ENCODE measurements at places on chromosomes 7 and 10.

GRCh38 chr7:50805447-50806125 lies 22.9 kb upstream of the GRB10 start:
- no peak for DNase-seq

DNA sequence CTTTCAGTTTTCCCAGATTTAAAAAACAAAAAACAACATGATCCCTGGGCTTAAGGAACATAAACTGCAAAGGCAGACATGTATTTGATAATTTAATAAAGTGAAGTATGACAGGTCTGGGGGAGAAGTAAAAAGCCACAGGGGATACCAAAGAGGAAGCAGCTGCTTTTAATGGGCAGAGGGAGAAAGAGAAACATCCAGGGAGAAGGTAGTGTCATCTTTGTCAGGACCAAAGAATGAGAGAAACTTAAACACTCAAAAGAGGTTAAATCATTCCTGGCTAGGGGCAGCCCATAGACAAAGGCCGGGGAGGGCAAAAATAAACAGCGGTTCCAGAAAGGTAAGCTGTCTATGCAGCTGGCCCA lies 94.5 kb downstream of the GRB10 start:
- DNase-seq, result no peak

DNA sequence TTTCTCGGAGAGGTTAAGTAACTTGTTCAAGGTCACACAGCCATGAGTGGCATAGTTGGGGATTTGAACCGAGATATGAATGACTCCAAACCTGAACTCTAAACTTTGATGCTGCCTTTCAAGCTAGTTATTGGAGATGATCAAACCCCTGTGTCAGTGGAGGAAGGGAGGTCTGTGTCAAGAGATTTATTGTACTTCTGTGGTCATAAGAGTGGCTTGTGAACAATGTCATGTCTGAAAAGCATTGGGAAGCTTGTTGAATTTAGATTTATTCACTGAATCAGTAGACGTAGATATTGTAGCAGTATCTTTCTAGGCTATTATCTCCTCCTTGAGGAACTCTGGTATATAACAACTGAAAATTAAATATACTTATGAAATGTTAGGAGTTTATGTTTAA lies 27.3 kb downstream of the SNX10 start:
- DNase-seq, result no peak

DNA sequence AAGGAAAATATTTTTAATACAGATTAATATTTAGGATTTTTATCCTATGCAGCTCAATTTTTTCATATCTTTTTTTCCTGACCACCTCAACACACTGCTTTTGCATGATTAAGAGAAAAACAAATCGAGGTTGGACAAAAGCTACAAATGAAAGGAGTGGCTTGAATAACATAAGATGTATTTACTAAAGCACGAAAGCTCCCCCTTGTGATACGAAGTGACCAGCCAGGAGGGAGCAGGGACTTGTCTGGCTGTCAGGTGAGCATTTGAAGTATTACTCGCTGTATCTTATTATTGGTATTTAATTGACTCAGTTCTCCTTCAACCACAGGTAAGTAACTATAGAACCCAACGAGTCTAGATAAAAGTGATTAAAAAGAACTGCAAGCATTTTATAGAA lies 265.2 kb upstream of the PHF14 start:
- peak; percentile 41 for DNase-seq

DNA sequence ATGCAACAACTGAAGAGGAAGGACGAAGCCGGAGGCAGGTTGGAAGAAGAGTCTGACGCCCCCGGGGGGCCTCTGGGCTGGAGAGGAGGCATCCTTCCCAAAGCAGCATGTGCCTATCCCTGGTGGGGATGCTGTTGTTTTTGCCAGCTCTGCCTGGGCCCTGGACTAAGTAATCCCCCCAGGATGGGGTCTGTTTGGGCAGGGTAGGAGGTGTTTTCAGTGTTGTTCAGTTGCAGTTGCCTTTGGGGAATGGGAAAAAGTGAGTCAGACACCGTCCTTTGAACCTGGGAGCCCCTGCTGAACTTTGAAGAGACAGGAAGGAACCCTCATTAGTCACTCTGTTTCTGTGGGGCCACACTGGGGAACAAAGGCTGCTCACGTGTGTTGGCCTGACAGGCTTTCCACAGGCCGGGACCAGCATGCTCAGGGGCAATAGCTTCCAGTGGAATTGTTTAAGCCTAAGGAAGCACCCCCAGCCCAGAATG lies 35.2 kb upstream of the GDF10 start:
- no peak for DNase-seq

DNA sequence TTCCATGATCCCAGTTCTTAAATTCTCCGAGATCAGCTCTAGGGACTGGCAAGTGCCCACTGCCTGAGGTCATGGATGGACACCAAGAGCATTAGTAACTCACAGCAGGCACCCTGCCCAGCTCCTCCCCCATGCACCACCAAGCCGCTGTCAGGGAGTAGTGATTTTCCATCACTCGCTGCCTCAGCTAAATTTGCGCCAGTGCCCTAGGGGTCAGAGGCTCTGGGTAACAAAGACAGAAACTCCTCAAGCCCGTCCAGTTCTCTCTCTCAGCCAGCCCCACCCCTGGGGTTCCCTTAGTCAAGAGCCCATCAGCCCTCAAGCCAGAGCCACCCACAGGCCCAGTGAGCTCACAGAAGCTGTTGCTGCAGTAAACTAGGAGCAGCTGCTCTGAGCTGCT lies 30.0 kb downstream of the PAX2 start:
- DNase-seq, result no peak

DNA sequence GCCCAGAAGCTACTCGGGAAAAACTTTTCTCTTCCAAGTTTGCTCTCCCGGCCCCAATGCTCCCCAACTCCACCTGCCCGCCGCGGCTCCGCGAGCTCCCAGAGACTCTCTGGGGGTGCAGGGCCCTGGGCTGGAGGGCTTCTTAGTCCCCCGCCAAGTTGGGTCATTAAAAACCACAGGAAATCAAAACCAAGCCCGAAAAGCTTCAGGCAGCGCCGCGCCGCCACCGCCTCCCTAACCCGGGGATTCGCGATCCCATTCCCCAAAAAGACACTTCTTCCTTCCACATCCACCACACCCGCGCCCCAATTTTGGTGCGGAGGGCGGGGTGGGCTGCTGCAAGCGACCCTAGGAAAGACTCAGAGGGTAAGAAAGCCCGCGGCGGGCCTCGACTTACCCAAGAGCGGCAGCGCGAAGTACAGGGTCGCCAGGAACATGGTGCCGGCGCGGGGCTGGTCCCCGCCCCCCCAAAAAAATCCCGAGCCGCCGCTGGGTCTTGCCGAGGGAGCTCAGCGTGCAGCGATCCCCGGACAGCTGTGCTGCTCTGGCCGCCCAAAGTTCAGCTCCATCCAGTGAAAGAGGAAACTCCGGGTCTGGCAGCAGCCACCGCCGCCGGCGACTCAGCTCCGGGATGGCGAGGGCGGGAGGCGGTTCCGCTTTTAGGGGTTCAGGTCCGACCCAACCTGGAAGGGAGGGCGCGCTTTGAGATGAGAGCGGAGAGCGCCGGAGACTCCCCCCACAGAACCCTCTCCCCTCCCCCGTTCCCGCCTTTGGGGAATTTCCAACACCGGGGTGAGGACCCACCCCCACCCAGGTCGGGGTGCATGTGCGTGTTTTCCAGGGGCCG lies 1.2 kb downstream of the GFRA1 start:
- DNase-seq, result no peak

GRCh38 chr10:86356296-86356695 lies 10.3 kb downstream of the GRID1 start:
- DNase-seq, result no peak

DNA sequence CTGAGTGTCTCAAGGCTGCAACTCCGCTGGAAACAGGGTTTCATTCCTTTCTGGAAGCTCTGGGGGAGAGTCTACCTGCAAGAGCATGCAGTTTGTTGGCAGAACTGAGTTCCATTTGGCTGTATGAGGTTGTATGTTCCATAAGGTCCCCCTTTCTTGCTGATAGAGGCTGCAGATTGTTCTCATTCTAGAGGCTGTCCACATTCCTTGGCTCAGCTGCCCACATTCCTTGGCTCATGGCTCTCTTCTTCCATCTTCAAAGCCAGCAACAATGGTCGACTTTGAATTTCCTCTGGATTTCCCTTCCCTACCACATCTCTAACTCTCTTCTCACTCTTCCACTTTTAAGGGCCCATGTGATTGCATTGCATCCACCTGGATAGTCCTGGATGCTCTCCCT lies 147.3 kb upstream of the CDCA7L start:
- DNase-seq, result no peak

- no peak for DNase-seq
Measured at GRCh38 chr7:110043519-110043918, 1047.4 kb upstream of the LRRN3 start.

DNA sequence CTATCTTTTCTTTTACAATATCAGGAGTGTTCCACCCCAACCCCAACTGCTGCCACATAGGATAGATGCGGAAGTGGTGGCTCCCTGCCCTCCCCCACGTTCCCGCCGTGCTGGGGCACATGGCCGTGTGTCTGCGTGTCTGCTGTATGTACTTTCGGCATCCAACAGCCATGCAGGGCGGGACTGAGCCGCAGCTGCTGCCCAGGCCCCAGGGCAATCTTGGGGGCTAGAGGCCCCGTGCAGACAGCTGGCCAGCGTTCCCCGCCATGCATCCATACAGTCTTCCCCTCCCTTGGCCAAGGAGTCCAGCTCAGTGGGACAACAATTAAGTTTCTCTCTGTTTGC lies 162.7 kb downstream of the DGKB start:
- DNase-seq, result no peak

- DNase-seq, result no peak
Measured at GRCh38 chr7:50962962-50963374, 180.3 kb upstream of the GRB10 start.

DNA sequence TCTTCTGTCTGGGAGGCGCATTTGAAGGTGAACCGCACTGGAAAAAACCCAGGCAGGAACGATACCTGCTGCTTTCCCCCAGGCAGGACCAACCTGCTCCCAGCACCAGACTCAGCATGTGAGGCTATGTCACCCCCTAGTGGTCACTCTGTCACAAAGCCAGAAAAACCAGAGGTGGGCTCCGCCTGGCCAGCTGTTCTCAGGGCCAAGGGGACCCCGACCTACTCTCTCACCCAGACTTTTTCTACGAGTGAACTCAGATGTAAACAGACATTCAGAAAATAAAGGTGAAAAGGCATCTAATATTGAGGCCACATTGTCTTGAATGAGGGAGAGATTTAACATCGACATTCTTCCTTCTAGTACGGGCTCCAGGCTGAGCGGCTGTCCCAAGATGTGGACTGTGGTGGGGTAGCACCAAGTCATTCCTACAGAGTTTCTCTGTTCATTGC lies 117.3 kb downstream of the PRKAG2 start:
- DNase-seq, result no peak

DNA sequence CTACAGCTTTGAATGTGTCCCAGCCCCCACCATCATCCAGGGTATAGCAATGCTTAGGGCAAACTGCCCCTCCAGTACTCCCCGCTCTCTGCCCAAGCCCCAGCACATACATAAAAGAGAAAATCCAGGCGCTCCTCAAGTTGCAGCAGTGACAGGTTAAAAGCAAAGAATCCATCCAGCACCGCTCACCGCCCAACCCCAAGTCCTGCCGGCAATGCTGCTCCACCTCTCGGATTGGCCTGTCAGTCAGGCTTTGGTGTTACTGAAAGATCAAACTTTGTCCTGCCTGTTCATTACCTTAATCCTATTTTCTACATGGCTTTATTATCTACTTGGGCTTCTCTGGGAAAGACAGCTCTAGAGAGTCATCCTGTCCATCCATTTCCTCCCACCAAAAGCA lies 31.9 kb downstream of the DPCD start:
- no peak for DNase-seq

DNA sequence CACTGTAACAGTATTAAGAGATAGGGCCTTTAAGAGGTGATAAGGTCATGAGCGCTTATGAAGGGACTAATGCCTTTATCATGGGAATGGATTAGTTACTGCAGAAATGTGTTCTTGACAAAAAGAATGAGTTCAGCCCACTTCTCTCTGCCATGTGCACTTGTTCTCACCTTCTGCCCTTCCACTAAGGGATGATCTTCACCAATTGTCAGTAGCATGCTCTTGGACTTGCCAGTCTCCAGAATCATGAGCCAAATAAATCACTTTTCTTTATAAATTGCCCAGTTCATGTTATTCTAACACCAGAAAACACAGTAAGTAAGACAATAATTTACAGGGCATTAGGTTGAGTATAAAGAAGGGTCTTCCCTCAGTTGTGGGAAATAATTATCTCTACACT lies 189.1 kb downstream of the CRPPA start:
- no peak for DNase-seq

GRCh38 chr10:1372212-1372611 lies 316.0 kb downstream of the WDR37 start:
- DNase-seq, result no peak

Measured in NCI-H1417 treated with DMSO at 0.1 percent for 48 hours (cell line).